NCI-H1436 (cell line): ENCODE measurements at places on chromosomes 2 and 18.

GRCh38 chr18:48947092-48947491, 3.7 kb downstream of the SMAD7 start:
- no peak for DNase-seq

DNA sequence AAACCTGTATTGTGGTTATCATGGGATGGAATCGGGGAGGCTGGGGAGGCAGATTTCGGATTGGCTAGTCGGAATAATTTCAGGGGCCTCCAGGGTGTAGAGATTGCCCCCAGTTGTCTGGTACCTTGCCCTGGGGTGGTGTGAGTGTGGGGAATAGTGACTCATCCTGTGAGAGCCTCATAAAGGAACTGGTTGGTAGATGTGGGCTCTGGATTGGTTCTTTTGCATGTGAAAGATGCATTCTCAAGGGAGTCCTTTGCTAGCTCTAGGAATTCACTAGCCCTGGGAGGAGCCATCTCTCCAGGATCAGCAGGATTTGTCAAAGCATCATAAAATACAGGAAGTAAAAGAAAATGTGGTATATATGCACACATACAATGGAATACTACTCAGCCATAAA, 331.6 kb downstream of the SETBP1 start:
- no peak for DNase-seq

DNA sequence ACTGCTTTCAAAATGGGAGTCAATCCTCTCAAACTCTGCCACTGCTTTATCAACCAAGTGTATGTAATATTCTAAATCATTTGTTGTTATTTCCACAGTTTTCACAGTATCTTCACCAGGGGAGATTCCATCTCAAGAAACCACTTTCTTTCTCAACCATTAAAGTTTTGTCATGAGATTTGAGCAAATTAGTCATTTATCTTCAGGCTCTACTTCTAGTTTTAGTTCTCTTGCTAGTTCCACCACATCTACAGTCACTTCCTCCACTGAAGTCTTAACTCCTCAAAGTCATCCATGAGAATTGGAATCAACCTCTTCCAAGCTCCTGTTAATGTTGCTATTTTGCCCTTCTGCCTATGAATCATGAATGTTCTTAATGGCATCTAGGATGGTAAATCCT, 545.8 kb downstream of the ARHGAP15 start:
- DNase-seq = no peak

DNA sequence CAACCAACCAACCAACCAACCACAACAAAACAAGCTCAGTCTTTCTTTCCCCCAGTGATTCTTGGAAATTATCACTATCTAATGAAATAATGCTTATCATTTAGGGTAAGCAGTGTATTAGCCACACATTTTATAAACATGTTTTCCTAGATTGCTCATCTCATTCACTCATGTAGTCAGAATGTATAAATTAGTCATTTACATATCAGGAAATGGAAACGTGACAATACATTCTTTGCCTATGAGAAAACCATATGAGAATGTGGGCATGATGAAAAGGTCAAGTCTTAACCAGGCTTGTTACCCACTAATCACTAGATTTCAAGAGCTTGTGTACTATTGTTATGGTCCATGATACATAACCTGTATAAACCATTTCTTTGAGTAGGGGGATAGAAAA, 1583.4 kb upstream of the PIK3C3 start:
- no peak for DNase-seq

DNA sequence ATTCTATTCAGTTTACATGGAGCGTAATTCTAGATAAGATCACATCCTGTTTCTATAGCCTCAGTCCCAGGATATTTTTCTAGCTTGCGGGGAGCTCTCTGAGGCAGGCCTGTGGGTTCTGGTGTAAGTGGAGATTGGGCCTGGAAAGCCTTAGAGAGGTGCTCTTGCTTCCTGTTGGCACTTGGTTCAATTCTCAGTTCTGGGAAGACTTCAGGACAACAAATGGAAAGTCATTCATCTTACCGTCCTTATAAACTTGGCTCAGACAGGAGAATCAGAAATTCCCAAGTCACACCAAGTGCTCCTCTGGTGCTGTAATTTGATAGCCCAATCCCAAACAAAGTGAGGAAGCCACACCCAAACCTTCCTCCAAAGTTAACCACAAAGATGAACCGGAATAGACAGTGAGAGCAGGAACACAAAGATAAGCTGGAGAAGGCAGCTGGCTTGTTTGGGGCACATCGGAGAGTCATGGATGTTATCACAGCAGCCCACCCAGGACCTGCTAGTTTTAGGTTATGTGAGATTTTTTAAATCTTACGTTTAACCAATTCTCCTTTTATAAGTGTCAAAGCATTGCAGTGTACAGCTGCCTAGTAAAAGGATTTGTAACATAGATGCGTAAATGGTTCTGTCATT, 144.3 kb upstream of the MAP3K20 start:
- DNase-seq = no peak

DNA sequence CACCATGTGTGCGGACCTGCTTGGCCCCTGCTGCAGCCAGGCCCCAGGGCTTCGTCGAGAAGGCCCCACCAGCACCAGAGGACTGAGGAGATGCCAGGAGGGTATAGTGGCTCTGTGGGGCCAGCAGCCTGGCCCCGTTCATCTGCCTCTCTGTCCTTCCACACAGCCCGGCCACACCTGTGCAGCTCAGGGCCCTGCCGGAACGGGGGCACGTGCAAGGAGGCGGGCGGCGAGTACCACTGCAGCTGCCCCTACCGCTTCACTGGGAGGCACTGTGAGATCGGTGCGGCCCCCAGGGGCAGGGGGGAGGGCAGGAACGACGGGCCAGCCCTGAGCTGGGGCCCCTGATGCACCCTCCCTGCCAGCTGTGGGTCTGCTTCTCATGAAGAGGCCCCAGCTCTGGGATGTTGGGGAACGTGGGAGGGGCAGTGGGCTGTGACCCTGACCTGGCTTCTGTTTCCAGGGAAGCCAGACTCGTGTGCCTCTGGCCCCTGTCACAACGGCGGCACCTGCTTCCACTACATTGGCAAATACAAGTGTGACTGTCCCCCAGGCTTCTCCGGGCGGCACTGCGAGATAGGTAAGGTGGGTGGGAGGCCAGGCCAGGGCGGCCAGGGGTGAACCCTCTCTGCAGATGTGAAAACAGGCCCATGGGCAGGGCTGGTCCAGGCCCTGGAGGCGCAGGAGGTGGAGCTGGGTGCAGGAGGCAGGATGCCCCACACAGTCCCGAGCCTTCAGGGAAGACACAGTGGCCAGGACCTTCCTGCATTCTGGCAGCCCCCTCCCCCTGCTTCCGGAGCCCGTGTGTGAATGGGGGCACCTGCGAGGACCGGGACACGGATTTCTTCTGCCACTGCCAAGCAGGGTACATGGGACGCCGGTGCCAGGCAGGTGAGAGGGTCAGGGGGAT, 50.3 kb downstream of the MTERF4 start:
- DNase-seq = no peak

DNA sequence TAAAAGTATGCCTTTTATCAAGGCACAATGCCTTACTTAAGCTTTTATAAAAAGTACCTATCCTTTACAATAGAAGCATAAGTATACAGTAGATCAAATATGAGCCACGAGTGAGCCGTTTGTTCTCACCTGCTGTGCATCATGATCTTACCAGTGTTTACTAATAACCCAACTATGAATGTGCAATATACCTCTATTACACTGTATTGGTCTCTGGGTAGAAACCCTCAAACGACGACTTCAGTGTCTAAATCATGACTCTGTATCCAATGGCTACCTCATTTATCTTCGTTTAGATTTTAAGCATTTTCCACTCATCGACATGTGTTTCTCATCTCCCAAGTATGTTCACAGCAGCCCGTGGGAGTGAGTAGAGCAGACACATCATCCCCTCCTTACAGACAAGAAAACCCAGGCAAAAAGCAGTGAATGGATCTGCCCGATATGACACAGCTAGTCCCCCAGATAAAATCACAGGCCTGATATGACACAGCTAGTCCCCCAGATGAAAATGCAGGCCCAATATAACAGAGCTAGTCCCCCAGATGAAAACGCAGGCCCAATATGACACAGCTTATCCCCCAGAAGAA, 279.8 kb downstream of the TNS1 start:
- DNase-seq = no peak

DNA sequence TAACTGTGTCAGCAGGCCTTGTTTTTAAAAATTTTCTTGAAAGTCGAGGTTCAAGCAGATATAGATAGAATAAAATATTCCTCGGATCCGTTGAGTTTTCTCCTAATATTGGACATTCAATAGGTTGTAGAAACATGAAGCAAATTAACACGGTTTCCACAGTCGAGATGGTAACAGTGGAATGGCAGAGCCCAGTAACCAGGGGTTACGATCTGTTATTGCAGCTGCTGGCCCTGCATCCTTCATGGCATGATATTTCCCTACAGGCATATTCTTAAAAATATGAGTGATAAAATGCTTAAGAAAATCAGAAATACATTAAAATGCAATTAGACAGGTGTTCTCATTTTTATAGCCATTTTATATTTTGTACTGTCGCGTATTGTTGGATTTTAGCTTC, 117.6 kb downstream of the SNTG2 start:
- no peak for DNase-seq

DNA sequence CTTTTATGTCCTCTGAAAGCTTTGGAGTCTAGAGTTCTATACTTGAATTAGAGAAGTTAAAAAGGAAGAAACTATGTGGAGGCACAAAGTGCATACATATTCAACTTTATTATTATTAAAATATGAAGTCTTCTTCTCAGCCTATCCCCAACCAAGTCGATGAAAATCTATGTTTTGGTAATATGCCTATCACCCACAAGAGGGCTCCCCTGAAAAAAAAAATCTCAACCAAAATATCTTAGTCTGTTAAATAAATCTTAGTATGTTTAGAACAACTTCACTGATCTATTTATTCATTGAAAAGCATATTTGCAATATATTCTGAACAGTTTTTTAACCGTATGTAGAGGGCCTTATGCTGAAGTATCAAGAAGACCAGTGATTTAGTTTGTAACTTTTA, 804.5 kb downstream of the TDRD15 start:
- DNase-seq = no peak

GRCh38 chr2:230895536-230896345, 29.3 kb downstream of the GPR55 start:
- DNase-seq = no peak
